ENCODE measurements at places on chromosomes 7 and 10.
A peak's percentile ranks its signal among the peaks of the same experiment; 100 is the strongest.

- DNase-seq = no peak
Observed at GRCh38 chr7:44729949-44730590, 18.6 kb upstream of the ZMIZ2 start.

DNA sequence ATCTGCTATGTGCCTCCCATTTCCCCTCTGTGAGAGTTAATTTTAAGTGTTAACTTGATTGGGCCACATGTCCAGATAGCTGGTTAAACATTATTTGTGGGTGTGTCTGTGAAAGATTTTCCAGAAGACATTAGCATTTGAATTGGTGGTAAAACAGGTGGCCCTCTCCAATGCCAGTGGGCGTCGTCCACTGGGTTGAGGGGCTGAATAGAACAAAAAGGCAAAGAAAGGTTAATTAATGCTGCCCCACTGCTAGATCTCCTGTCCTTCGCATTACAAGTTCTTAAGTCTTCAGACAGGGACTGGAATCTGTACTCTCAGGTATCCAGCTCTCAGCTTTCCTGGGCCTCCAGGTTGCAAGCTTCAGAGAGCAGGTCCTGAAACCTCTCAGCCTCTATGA lies 1160.9 kb upstream of the LRRN3 start:
- DNase-seq = no peak

DNA sequence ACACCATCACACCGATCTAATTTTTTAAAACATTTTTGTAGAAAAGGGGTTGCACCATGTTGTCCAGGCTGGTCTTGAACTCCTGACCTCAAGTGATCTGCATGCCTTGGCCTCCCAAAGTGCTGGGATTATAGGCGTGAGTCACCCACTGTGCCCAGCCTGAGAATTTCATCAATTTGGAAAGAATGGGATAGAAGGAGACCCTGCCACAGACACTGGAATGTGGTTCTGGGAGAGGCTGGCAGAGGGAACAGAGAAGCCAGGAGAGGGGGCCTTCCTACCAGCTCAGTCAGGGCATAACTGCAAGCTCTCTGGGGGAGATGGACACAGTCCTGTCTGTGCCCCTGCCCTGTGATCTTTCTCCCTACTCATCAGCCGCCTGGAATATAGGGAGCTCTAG lies 42.1 kb upstream of the MKRN1 start:
- no peak for DNase-seq

GRCh38 chr10:77637532-77638320 lies at the start of gene KCNMA1:
KCNMA1 (minus strand) TSS chr10:77637808.
- peak; percentile 72 for DNase-seq

GRCh38 chr7:50261593-50261992 lies 42.9 kb upstream of the IKZF1 start:
- no peak for DNase-seq

GRCh38 chr10:75429159-75429827 lies 2.1 kb upstream of the LRMDA start:
- DNase-seq = no peak

GRCh38 chr7:74063223-74063641 lies 20.4 kb upstream of the LIMK1 start:
- no peak for DNase-seq

DNA sequence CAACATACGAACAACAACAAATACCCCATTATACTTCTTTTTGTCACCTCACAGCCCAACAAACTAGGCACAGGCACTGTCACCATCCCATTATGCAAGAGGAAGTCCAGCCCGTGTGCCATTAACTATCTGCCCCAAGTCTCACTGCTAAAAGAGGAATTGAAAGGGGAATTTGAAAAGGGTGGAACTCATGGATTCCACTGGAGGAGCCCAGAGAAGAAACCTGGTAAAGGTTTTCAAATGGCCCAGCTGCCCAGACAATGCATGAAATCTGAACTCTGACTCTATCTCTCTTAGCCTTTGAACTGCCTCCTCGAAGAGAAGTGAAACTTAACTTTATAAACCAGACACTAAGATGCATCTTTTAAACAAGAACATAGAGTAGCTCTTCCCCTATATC lies 130.0 kb downstream of the PLXNA4 start:
- DNase-seq = no peak

- no peak for DNase-seq
Observed at GRCh38 chr7:106806556-106806955, 58.5 kb upstream of the PIK3CG start.

DNA sequence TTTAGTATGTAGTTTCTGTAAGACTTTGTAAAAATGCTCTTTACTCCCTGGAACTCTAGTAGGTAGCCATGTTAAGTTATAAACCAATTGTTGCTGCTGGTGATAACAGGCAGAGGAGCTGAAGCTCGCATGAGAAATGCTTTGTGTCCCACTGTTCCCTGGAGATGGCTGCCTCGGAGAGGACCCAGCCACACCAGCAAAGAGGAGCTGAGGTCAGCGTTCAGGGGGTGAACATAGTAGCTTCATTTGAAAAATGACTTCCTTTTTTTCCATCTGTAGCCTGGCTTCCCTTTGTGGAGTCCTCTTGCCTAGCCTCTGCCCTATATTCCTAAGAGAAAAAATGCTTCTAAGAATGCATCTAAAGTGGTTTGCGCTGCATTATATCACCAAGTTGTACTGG lies 20.3 kb downstream of the CELF2 start:
- no peak for DNase-seq

Data from DMS53 (cell line).